Neural crest cell (in vitro differentiated cells): ENCODE measurements at places on chromosomes 11 and 22.

DNA sequence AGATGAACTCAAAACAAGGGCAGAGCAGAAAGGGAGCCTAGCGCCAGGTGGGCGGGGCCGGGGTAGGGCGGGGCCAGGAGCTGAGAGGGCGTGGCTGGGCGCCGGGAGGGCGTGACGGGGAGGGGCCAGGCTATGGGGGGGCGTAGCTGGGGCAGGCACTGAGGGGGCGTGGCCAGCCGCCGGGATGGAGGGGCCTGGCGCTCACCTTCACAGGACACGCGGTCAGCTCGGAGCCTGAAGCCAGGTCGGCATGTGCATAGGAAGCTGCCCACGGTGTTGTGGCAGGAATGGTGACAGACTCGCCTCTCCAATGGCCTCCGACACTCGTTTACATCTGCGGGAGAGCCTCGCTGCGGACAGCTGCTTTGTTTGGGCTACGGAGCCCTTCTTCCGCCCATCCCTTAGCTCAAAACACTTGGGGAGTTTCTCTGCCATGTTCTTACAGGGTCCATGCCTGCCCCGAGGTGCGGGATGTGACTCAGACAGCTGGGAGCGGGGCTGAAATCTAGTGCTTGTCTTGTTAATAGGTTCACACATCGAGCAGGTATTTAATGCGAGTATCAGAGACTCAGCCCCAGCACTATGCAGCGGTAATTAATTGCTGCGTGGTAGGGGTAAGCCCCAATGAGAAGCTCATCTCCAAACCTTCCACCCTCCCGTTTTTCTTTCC lies 13.4 kb downstream of the VWCE start:
- peak; percentile 56 for DNase-seq

DNA sequence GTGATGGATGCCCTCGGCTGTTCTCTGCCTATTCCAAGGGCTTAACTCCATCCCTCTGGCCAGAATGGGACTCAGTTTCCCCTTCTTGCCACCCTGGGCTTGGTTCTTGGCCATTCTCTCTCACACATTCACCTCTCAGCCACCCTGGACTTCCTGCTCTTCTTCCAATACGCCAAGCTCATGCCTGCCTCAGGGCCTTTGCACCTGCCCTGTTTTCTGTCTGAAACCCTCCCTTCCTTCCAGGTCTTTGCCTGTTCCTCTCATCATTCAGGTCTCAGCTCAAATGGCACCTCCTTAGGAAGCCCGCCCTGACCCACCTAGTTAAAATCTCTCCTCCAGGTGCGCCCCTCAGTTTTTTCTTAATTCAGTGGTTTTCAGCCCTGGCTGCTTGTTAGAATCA lies 76.6 kb upstream of the TP53I11 start:
- no peak for DNase-seq

DNA sequence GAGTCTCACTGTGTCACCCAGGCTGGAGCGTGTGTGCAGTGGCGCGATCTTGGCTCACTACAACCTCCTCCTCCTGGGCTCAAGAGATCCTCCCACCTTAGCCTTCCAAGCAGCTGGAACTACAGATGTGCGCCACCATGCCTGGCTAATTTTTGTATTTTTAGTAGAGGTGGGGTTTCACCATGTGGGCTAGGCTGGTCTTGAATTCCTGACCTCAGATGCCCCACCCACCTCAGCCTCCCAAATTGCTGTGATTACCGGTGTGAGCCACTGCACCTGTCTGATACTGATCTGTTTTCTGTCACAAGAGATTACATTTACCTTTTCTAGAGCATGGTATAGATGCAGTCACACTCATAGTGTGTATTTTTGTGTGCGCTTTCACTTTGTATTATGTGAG lies 11.6 kb downstream of the ATG13 start:
- no peak for DNase-seq

DNA sequence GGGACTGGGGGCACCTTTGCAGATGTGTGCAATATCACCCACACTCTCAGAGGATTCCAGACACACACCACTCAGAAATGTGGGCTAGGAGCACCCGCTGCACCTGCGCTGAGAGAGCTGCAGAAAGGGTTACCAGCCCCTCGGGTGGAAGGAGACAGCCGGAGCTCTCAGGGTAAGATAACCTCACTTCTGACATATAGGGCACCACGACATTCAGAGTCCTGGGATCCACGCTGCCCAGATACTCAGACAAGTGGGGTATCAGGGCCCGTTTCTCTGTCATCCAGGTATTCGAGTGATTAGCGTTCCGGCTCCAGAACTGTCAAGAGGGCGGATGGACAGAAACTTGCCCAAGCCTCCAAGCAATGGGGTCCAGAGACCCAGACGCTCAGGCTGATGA lies 6.2 kb upstream of the SYT8 start:
- no peak for DNase-seq

DNA sequence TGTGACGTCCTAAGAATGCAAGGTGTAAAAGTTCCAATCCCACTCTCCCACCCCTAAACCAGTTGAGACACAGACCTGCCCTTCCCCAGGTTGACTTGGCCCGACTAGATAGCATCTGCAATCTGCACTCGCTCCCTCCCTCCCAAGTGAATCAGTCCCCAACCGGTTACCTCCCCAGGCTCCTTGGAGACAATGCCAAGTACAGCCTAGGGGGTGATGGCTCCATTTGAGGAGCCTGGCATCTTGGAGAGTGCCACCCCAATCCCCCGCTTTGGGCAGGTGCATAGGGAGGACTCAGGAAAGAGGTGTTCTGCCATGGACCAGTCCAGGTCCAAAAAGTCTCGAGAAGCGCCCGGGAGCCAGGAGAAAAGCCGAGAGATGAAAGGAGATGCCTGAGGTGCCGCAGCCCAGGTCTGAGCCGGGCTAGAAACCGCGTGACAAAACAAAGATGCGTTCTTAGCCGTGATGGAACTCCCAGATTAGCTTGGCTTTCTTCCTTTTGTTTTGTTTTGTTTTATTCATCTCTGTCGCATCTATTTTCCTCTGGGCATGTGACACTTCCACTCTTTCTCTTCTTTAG lies 18.7 kb upstream of the SNX32 start:
- DNase-seq, result no peak

GRCh38 chr11:19853920-19854319 lies 141.3 kb downstream of the NAV2 start:
- DNase-seq, result no peak

- no peak for DNase-seq
Observed at GRCh38 chr11:84089072-84090057, 803.2 kb upstream of the CCDC90B start.

- no peak for DNase-seq
Observed at GRCh38 chr11:36388071-36388470, 92.0 kb downstream of the PRR5L start.

DNA sequence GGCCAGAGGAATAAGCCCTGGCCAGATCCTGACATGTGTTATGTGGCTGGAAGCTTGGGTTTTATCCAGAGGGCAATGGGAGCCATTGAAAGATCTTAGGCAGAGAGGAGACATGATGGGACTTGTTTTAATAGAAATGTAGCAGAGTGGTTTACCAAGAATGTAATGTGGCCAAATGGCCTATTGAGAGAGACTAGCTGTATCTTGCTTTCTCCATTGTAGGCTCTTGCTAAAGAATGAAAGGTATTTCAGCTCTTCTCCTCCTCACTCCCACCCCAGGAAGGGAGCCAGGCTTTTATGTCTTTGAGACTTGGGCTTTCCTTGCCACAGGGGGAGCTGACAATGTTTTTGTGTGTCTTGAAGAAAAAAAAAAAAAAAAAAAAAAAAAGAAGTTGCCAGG lies 82.3 kb downstream of the TRIM29 start:
- DNase-seq, result no peak

GRCh38 chr22:28963362-28963761 lies 80.0 kb downstream of the ZNRF3 start:
- no peak for DNase-seq

DNA sequence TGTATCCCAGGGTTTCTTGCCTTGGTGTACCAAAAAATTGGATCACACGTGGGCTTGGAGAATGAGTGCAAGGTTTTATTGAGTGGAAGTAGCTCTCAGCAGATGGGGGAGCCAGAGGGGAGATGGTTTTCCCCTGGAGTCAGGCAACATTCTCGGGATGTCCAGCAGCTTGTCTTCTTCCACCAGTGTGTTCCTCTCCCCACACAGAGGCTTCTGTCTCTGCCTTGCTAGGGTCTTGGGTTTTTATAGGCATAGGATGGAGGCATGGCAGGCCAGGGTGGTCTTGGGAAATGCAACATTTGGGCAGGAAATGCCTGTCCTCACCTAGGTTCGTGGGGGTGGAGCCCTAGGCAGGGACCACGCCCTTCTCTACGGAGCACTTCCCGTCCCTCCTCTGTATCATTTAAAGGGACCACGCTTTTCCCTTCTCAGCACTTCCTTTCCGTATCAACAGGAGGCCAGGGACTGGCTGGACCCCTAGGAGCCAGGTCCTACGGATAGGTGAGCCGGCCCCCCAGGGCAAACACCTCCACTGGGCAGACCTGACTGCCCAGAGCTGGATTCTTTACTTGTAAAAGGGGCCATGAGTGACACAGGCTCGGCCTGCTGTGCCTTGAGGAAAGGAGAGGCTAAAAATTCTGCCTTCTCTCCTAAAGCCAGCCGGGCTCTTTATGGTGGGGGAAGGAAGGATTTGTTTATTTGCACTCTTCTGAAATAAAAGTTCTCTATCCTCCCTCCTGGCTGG lies 55.3 kb upstream of the CCDC188 start:
- DNase-seq, result no peak

DNA sequence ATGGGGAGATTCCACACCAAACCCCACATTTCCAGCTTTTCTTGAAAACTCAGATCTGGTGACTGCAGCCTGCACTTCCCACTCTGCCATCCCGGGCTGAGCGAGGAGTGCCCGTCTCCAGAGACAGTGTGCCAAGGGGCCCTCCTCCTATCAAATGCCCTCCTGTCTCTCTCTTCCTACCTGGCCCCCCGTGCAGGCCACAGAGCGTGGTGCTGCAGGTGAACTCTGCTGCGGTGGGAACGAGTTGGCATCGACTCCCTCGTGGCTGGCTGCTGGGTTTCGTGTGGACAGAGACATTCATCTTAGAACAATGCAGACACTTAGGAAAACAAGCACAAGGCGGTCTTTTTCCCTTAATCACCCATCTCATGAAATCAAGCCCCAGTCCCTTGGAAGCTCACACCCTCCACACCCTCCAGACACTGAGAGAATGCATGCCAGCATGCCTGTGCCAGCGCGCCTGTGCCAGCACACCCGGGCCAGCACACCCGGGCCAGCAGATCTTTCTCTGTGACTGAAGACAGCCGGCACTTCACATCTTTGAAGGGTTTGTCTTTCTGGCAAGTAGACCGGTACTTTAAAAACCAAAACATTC lies 65.0 kb downstream of the PARVB start:
- DNase-seq, result no peak

GRCh38 chr22:30481711-30482110 lies 9.9 kb upstream of the SEC14L3 start:
- DNase-seq, result no peak

DNA sequence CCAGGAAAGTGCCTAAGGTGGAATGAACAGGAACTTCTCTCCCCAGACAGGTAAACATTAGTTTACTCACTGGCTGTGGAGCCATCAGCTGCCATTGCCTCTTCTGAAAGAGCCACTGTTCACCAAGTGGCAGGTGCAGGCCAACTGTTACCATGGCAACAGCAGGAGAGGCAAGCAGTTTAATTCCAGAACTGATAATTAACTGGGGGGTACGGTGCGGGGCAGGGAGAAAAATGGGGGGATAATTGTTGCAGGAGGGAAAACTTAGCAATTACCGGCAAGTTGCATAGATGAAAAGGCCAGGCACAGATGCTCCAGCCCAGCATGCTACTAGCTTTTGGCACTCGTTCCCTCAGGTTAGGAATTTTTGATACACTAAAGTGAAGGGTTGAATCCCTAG lies 85.1 kb downstream of the TRIM44 start:
- no peak for DNase-seq

- no peak for DNase-seq
Observed at GRCh38 chr11:9941991-9942390, 278.1 kb downstream of the SWAP70 start.

DNA sequence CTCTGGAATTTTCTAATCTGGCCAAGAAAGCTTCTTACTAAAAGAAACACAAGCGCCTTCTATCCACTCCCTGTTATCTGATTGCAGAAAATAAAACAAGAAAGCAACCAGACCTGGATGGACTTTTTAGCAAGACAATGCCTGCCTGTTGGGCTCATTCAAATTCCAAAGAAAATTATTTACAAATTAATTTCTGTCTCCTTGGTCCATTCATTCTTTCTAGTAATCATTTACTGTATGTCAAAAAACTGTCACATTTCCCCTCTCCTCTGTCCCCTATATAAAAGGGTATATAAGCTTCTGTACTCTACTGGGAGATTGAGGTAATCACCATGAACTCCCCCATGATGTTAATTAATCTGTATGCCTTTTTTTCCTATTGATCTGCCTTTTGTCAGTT lies 279.9 kb downstream of the DLG2 start:
- DNase-seq, result no peak

GRCh38 chr22:47474464-47474863 lies 712.0 kb downstream of the TBC1D22A start:
- DNase-seq, result no peak

DNA sequence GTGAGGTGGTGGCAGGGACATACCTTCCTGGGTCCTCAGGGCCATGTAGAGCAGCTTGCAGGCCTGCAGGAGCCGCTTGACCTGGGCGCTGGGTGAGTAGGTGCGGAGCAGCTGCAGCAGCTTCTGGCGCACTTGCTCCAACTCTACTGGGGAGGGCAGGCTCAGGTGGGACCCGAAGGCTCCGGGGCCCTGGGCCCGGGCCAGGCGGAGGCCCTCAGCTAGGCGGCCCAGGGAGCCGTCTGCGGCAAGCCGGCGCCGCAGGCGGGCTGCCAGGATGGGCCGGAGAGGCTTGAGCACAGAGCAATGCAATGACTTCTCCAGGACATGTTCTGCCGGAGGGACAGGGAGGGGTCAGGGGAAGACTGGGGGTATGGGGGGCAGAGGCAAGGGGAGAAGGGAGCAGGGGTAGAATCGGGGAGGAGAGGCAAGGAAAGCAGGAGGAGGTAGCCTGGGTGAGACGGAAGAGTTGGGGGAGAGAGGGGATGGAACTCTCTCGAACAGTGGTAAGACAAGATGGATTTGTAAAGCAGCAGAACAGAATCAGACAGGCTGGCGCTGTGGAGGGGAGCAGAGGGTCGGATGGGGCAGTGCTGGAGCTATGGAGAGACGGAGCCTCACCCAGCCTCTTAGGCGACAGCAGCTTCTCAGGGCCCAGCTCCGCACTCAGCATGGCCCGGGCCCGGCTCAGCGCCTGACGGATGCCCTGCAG lies 2.2 kb downstream of the RIN1 start:
- DNase-seq, result no peak

GRCh38 chr22:22877523-22878210 lies 9.9 kb upstream of the IGLL5 start:
- peak; percentile 80 for DNase-seq

GRCh38 chr22:39645532-39645931 lies 75.0 kb downstream of the CACNA1I start:
- DNase-seq, result no peak

- no peak for DNase-seq
Observed at GRCh38 chr11:107665018-107665417, 46.8 kb downstream of the SLN start.

GRCh38 chr11:64367931-64368672 lies 9.1 kb downstream of the RPS6KA4 start:
- DNase-seq, result no peak

DNA sequence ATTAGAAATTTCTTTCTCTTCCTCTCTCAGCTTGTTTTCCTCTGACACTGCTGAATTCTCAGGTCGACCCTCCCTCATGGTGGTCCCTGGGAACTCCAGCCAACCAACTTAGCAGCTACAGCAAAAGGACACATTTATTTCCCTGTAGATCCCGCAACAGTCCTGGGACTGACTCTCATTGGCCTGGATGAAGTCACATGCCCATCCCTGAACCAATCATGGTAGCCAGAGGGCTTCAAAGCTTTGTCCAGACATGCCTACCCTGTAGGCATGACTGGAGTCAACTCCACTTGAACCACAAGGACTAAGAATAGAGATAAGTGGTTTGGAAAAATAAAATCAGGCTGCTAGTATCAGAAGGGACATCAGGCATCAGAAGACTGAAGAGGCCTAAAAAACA lies 84.6 kb upstream of the LRRC55 start:
- no peak for DNase-seq
